ENCODE measurements at places on chromosomes 1 and 21. TPM values are rescaled to one million over a fixed set of nuclear protein-coding genes. Genes with fewer than 3 reads are reported as not detected.

Gene NMNAT2
- total RNA-seq = not detected

Gene RBM11
- total RNA-seq = 6.3 TPM

Gene OR6K3
- total RNA-seq = not detected

Gene PRAMEF17
- not detected for total RNA-seq

Gene RSBN1
- 15.4 TPM for total RNA-seq

Gene ST6GALNAC5
- total RNA-seq = not detected

Gene OLFML3
- total RNA-seq = 0.20 TPM

Gene GBP2
- total RNA-seq = 153 TPM

Gene PLA2G2C
- total RNA-seq = not detected

Gene FAM163A
- total RNA-seq = not detected

Gene ARMH1
- total RNA-seq = 144 TPM

Gene STPG1
- total RNA-seq = 8.0 TPM

Gene SLC35F3
- 7.5 TPM for total RNA-seq

Gene CR1
- not detected for total RNA-seq

Gene SLAMF6
- 46.8 TPM for total RNA-seq

Gene GIPC2
- 0.20 TPM for total RNA-seq

Gene BSDC1
- 31.2 TPM for total RNA-seq

Gene DPH5
- 65.0 TPM for total RNA-seq

Gene RIMS3
- 1.9 TPM for total RNA-seq

Gene HPDL
- total RNA-seq = 53.0 TPM

Gene C1orf21
- total RNA-seq = 2.7 TPM

Gene CDA
- not detected for total RNA-seq

Gene SMAP2
- total RNA-seq = 160 TPM

Data from activated naive CD8-positive, alpha-beta T cell treated with anti-CD3 and anti-CD28 coated beads for 36 hours (primary cell).